ENCODE measurements at places on chromosomes 6 and 20. TPM values are rescaled to one million over a fixed set of nuclear protein-coding genes. Genes with fewer than 3 reads are reported as not detected.

SUMO4 gene
- total RNA-seq = 16.9 TPM

CFAP206 gene
- total RNA-seq = not detected

PAK5 gene
- not detected for total RNA-seq

THBD gene
- total RNA-seq = 82.1 TPM

SIRPD gene
- 0.42 TPM for total RNA-seq

BCAS1 gene
- 0.84 TPM for total RNA-seq

MUC22 gene
- total RNA-seq = not detected

NR2E1 gene
- total RNA-seq = not detected

DLK2 gene
- 0.31 TPM for total RNA-seq

SMIM8 gene
- 4.7 TPM for total RNA-seq

BNIP5 gene
- not detected for total RNA-seq

FAM210B gene
- 20.6 TPM for total RNA-seq

RRAGD gene
- total RNA-seq = 6.8 TPM

SLC35F1 gene
- total RNA-seq = not detected

ECT2L gene
- not detected for total RNA-seq

RAET1G gene
- not detected for total RNA-seq

GTPBP2 gene
- 31.7 TPM for total RNA-seq

LY6G6F gene
- total RNA-seq = 7.7 TPM

AFG1L gene
- total RNA-seq = 3.0 TPM

MDFI gene
- not detected for total RNA-seq

PTPRK gene
- total RNA-seq = 3.4 TPM

MARCKS gene
- total RNA-seq = 48.4 TPM

WFDC10B gene
- not detected for total RNA-seq

MEP1A gene
- not detected for total RNA-seq

RBPJL gene
- total RNA-seq = not detected

LHFPL5 gene
- not detected for total RNA-seq

Data from mononuclear cell (primary cell).